ENCODE measurements at places on chromosomes 1 and 21. TPM values are rescaled to one million over a fixed set of nuclear protein-coding genes. Genes with fewer than 3 reads are reported as not detected.

- DNase-seq: no peak
Measured at GRCh38 chr1:79817031-79817560, 810.6 kb upstream of the ADGRL4 start.

The MGST3 gene
- total RNA-seq: 84.5 TPM

The CADM3 gene
- total RNA-seq: 4.4 TPM

DNA sequence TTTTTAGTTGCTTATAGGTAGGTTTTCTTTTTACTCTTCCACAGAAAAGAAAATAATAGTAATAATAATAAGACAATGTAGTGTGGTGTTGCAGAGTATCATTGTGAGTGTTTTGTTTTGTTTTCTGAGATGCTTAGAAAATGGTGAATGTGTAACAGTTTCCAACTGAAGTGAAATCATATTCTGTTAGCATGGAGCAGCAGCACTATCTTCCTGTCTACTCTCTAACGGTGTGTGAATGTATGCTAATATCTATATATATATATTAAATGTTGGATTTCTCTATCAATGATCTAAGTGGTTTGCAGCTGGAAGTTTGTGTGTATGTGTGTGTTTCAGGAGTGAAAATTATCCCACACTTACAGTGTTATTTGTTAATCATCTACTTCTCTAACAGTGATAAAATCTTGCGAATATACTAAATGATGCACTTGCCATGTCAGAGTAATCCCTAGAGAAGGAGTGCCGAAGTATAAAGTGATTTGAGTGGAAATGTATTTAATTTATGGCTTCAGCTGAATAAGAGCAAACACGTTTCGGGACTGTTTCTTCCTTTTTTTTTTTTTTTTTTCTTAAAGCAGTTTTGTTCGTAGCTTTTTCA is 377 bp downstream of the SAMD13 start:
- DNase-seq: no peak

DNA sequence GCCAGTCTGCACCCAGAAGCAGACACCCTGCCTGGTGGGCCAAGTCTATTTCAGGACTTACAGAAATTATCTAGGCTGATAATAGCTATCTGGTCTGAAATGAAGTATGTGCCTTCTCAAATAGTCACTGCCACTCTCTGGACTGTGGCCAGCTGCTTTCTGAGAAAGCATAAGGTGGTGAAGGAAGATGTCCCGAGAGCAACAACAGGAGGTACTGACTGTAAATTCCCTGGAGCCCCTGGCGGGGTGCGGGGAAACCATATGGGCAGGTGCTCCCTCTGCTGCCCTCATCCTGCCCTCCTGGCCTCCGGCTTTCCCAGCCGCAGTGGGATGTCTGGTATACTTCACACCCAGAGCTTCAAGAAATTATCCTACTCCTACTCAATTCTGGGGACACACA is 86.8 kb downstream of the TGFBR3 start:
- no peak for DNase-seq

- no peak for DNase-seq
Measured at GRCh38 chr1:237677979-237678378, 212.7 kb downstream of the ZP4 start.

GRCh38 chr1:37723072-37723389 is 30.7 kb downstream of the CDCA8 start:
- no peak for DNase-seq

DNA sequence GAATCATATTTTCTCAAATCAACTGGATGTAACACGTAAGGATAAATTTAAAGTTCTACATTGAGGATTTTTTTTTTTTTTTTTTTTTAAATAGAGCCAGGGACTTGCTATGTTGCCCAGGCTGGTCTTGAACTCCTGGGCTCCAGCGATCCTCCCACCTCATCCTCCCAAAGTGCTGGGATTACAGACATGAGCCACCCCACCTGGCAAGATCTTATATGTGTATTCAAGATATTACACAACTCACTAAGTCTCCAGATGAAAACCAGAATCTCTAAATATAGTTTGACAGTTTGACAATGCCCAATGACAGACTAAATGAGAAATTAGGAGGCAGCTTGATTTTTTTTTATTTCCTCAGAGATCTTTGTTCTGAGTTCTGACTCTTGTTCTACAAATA is 6.8 kb downstream of the YY1AP1 start:
- no peak for DNase-seq

- peak; percentile 13 for DNase-seq
Measured at GRCh38 chr21:14900058-14900457, 164.7 kb downstream of the NRIP1 start.

GRCh38 chr1:110513511-110513910 is 5.5 kb downstream of the KCNA10 start:
- DNase-seq: peak; percentile 44

- no peak for DNase-seq
Measured at GRCh38 chr1:154791292-154792166, 78.6 kb downstream of the KCNN3 start.

- DNase-seq: no peak
Measured at GRCh38 chr1:113993072-113993471, 13.8 kb downstream of the OLFML3 start.

DNA sequence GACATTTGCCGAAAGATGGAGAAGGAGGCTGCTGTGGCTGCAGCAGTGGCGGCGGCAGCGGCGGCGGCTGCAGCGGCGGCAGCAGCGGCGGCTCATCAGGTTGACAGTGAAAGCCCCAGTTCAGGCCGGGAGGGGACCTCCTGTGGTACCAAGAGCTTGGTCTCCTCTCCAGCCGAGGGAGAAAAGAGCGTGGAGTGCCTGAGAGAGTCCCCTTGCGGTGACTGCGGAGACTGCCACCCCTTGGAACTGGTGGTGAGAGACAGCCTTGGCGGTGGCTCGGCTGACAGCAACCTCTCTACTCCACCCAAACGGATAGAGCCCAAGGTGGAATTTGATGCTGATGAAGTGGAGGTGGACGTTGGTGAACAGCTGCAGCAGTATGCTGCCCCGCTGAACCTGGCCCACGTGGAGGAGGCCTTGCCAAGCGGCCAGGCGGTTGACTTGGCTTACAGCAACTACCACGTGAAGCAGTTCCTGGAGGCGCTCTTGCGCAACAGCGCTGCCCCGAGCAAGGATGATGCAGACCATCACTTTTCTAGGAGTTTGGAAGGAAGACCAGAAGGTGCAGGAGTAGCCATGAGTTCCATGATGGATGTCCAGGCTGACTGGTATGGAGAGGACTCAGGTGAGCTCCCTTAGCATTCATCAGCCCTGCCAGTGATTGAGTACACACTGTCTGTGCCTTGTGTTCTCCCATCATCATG is 6.3 kb downstream of the ZBTB8B start:
- DNase-seq: peak; percentile 69

The TMEM200B gene
- 8.7 TPM for total RNA-seq

GRCh38 chr1:226741009-226741408 is 1.9 kb upstream of the ITPKB start:
- DNase-seq: no peak

DNA sequence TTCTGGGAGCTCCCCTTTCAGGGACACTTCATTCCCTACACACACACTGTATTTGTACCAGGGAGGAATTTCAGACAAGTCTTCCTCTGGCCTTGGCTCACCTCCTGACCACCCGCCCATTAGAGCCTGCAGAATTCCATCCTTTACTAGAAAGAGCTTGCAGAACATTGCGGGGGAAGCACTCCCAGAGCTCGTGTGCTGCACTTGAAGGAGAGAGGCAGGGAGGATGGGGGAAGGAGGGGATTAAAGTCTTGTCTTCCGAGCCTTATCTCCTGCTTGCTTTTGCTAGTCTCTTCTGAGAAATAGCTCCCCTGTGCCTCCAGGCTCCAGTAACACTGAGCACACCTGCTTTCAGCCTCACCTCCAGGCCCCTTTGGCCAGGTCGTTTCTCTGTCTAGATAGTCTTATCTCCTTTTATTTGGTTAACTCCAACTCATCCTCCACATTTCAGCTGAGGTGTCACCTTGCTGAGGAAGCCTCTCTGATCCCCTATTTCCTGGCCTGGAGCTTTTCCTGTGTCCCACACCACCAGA is 62.0 kb downstream of the PCNX2 start:
- no peak for DNase-seq

DNA sequence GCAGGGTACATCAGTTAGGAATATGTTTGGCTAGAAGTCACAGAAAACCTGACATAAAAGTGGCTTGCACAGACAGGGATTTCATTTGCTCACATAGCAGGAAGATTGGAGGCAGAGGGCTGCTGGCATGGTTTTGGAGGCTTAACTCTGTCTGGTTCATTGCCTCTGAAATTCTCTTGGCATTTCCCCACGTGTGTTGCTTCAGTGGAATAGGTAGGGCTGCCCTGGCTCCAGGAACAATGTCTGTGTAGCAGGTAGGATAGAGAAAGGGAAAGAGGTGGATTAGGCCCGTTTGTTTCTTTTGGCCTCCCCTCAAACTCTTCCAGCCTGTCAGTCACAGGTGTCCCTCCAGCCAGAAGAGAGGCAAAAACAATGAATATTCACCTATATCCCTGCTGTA is 20.5 kb upstream of the SIPA1L2 start:
- DNase-seq: no peak

The TNFSF4 gene
- 1.2 TPM for total RNA-seq

DNA sequence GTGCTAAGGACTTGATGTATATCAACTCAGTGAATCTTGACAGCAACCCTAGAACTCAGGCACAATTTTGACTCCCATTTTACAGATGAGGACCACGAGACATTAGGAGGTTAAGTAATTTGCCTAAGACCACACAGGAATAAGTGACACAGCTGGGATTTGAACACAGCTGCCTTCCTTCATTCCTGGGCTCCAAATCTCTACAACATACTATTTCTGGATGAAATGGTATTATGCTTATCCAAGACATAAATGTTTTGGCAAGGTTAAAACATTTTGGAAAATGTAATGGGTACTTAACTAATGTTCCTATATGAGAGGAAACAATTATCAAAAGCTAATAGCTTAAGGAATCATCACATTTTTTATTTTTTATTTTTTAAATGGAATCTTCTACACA is 4.8 kb downstream of the CLDN8 start:
- DNase-seq: no peak

- no peak for DNase-seq
Measured at GRCh38 chr1:228294717-228295116, 86.9 kb downstream of the OBSCN start.

The F13B gene
- total RNA-seq: not detected

DNA sequence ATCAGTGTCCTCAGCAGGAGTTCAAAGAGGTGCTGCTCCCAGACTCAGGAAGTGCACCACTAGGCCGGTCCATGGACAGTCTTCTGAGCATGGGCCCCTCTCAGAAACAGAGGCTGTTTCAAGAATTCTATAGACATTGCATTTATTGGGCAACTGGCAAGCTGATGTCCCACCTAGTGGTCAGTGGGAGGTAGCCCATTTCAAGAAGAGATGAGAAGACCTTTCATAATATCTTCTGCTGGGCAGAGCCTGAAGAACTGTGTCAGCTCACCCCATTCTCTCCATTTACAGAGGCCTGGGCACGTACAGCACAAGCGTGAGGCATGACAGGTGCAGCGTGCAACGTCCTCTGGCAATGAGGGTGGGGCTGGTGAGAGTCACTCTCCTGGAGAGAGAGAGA is 216.0 kb downstream of the DYRK1A start:
- DNase-seq: peak; percentile 40

DNA sequence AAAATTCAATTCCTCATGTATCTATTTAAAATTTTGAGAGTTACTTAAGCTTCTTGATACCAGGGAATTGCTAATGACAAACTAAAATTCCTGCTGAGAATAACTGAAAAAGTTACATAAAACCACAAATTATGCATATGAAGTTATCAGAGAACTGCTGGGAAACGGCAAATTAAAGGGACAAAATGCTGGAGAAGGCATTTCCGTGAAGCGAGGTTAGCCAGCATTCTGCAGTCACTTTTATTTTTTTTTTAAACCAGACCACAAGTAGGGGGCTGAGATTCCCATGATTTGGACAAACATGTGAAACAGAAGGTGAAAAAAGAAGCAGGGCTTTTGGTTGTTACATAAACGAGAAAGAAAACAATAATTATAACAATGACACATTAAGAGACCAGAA is 737.6 kb upstream of the CHRM3 start:
- peak; percentile 4 for DNase-seq

The PINK1 gene
- 42.7 TPM for total RNA-seq

- no peak for DNase-seq
Measured at GRCh38 chr1:8607906-8608305, 209.5 kb downstream of the RERE start.

The OR2T2 gene
- not detected for total RNA-seq

DNA sequence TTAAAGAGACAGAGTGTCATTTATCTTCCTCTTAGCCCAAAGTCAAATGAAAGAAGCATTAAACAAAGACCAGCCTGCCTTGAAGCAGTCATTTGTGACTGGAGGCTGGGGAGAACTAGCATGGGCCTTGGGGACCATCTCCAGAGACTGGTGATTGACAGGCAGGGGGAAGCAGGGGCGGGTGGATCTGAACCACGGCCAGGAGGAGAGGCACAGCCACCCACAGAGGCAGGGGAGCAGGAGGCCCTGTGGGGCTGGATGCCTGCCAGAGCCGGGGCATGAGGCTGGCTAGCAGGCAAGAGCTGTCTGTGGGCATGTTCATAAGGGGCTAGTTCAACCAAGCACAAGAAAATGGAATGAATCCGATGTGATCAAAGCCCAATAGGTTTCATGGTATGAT is 73.9 kb downstream of the PLXNA2 start:
- no peak for DNase-seq

GRCh38 chr1:165376811-165377311 is 20.3 kb upstream of the LMX1A start:
- DNase-seq: no peak

DNA sequence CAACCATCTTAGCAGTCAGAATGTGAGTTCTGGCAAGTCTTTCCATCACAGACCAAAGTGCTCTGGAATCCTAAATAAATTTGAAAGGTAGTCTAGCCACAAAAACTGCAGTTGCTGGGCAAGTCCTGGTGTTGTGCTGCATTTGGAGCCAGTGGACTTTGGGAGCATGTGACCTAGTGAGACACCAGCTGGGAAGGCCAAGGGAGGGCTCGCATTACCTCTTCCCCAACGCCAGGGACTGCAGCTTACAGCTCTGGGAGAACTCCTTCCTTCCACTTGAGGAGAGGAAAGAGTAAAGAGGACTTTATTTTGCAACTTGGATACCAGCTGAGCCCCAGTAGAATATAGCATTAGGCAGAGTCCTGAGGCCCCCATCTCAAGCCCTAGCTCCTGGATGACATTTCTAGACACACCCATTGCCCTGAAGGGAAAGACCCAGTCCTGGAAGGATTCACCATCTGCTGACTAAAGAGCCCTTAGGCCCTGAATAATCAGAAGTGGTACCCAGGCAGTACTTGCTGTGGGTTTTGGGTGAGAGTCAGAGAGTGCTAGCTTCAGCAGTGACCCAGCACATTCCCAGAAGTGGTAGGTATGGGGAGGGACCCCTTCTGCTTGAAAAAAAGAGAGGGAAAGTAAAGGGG is 190.7 kb downstream of the NUF2 start:
- DNase-seq: no peak

GRCh38 chr21:29477941-29478340 is 179.2 kb downstream of the BACH1 start:
- DNase-seq: no peak

GRCh38 chr1:246638941-246639655 is 72.8 kb downstream of the CNST start:
- no peak for DNase-seq

The FOXO6 gene
- total RNA-seq: 4.5 TPM

GRCh38 chr1:20318971-20319370 is 28.3 kb downstream of the VWA5B1 start:
- no peak for DNase-seq

The A3GALT2 gene
- total RNA-seq: not detected
